ENCODE measurements at places on chromosomes 5 and 9. TPM values are rescaled to one million over a fixed set of nuclear protein-coding genes. Genes with fewer than 3 reads are reported as not detected.

Gene TAL2
- total RNA-seq = not detected

Gene FOXB2
- not detected for total RNA-seq

Gene CDH9
- not detected for total RNA-seq

Gene TRIM7
- 0.83 TPM for total RNA-seq

Gene TSLP
- 0.30 TPM for total RNA-seq

Gene HAND1
- not detected for total RNA-seq

- no peak for DNase-seq
Measured at GRCh38 chr5:41822036-41822435, 48.2 kb downstream of the OXCT1 start.

DNA sequence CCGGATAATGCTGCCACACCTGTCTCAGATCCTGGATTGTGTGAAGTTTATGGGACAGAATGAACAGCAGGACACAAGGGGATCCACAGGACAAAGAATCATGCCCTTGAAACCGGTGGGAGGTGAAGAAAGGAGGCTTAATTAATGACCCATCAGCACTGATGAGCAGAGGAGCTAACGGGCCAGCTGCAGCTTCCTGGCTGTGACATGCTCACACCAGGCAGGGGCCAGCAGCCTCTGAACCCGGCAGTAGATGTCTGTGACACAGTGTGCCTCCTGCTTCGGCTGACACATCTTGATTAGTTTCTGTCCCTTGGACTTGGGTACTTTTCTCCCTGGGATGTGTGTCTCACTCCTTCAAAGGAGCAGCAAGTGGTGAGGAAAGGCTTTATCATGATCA, 328.8 kb upstream of the BRINP1 start:
- DNase-seq = no peak

GRCh38 chr9:95249986-95250385, 67.5 kb downstream of the FANCC start:
- DNase-seq = no peak

DNA sequence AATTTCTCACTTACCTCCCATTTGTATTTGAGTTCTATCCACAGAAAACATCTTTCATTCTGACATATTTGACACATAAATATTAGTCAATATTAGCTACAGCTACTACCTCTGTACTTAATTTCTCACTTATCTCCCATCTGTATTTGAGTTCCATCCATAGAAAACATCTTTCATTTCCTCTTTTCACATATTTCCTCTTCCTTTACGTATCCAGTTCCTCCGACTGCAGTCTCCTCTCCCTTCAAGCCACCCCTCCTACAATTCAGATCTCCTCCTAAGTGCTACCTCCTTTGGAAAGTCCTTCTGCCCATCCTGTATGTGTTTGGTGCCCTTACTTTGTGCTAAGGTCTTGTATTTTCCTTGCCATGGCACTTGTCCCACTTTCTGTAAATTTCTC, 1.6 kb downstream of the SREK1IP1 start:
- DNase-seq = no peak

DNA sequence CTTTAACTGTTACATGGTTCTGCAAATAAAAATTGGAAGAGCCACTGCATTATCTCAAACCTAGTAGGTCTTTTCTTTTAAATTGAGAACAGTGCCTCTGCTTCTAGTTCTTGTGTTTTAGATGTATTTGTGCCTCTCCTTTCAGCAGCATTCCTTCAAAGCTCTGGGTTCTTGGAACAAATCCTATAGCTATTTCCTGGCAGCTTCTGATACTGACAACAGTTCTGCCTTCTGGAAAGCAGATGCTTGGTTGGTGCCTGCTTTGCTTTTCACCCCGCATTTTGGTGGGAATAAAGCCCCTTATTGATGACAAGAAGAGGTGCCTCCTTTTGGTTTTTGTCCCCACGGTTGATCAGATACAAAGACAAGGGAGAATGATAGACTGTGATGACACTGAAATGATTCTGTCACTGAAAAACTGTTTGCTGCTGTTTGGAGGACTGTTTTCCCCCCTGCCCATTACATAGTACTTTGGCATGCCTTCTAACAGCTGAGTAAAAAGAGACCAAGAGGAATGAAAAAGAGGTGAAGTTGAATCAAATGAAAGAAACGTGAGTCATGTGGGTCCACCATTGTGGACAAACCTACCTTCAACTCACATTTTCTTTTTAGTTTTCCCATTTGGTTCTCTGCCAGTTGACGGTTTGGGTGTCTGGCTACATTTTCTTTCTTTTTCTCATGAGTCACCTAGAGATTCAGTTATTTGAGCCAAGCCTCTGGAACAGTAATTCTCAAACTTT, 5.6 kb downstream of the PTCD2 start:
- no peak for DNase-seq

DNA sequence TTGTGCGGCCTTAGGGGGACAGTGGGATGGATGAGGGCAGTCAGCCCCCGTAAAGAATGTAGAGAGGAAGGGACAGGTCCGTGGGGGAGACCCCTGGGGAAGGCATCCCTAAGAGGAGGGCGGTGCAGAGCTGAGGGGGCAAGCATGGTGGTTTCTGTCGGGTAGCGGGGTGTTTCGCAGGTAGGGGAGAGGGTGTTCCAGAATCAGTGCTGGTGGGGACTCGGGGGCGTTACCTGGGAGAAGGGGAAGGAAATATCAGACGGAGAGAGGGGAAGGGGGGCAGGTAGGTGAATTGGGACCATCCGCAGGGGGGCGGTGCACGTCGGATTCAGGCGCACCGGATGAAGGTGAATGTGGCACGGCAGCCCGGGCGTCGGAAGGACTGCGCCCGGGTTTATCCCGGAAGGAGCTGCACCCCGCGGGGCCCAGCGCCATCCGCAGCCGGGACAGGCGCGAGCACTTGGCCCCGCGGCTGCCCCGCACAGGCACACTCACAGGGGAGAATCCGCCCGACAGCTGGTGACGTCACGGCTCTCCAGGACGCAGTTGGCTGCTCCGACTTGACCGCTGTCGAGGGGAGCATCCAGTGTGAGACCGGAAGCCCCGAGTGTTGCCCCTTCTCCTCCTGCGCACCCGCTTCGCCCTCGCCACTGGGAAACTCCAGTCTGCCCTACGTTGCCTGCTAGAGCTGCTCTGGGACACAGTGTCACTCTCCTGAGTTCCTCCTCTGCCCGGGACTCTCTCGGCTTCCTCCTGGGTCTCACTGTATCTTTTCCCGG, 1.3 kb downstream of the CD72 start:
- peak; percentile 89 for DNase-seq

GRCh38 chr5:111127453-111128195, 35.5 kb downstream of the WDR36 start:
- DNase-seq = no peak

DNA sequence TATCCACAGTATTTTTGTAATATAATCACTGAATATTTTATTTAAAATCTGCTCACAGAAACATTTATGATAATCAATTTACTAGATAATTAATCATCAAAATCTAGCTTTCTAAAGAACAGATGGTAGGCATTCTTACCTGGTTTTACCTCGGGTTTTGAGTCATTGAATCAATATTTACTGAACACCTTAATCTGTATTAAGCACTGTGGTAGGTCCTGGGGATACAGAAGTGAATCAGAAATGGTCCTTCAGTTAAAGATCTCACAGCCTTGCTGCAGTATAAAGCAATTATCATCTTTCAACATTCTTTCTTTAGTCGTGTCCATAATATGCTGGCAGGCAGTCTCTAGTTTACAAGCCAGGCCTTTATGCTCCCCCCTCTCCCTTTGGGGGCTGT, 2.0 kb upstream of the MEIKIN start:
- no peak for DNase-seq

DNA sequence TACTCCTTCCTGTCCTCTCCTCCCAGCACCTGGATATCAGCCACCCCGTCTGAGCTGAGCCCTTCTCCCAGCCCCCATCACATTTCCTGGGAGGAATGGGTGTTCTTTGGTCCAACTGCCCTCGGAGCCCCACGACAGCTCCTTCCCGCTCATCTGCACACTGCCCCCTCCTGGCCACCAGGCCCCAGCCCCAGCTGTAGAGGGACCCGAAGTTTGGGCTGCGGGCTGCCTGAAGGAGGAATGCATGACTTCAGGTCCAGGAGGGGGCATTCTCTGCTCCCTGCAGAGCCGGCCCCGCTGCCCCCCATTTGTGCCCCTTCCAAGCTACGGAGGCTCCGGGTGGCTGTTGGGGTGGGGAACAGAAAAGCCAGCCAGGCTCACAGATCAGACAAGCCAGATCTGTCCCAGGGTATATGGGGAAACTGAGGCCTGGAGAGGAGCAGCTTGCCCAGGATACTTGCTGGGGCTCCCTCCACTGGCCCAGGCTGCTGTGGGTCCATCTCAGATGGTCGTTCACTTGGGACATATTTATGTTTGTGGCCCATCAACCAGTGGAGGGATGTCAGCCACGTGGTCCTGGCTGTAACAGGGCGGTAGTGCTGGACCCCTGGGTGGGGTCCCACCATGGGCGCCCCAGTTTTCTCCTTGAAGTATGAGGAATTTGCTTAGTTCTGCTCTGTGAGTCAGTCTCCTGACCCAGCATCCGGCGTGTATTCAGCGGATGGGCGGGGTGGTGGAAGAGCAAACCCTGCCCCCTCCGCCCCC, 33.1 kb downstream of the DAB2IP start:
- DNase-seq = peak; percentile 87

GRCh38 chr9:121947775-121948174, 145.3 kb downstream of the TTLL11 start:
- DNase-seq = peak; percentile 48

GRCh38 chr5:137714494-137714893, 21.4 kb downstream of the KLHL3 start:
- DNase-seq = no peak
